ENCODE measurements at places on chromosomes 3 and 15.

GRCh38 chr3:33795856-33796536 is 2.4 kb upstream of the PDCD6IP start:
- DNase-seq = no peak

GRCh38 chr3:45647148-45647619 is 42.0 kb upstream of the SACM1L start:
- DNase-seq = no peak

GRCh38 chr3:192063570-192063969 is 602.6 kb downstream of the PYDC2 start:
- DNase-seq = no peak

- DNase-seq = no peak
Measured at GRCh38 chr3:196563721-196564225, 4.6 kb downstream of the WDR53 start.

Measured in NCI-H2081 (cell line).